ENCODE measurements at places on chromosomes 6 and 20.

DNA sequence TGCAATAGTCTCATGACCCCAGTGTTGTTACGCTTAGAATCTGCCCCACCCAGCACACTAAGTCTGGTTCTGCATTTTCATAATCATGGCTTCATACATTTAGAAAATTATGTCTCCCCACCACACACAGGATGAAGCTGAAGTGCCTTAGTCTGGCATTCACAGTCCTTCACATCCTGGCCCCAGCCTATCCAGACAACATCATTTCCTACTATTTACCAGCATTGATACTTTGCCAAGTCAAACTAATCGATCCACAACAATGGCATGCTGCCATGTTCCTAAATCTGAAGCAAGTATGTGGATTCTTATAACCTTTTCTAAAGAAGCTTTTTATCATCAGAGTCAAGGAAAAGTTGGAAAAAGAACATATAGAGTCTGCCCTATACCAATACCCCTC is 132.4 kb upstream of the FBXL4 start:
- DNase-seq: no peak

GRCh38 chr20:52035977-52036376 is 155.6 kb downstream of the ZFP64 start:
- no peak for DNase-seq

GRCh38 chr6:49342410-49342809 is 120.6 kb downstream of the MMUT start:
- no peak for DNase-seq

GRCh38 chr6:75118925-75119515 is 86.8 kb downstream of the COL12A1 start:
- no peak for DNase-seq

DNA sequence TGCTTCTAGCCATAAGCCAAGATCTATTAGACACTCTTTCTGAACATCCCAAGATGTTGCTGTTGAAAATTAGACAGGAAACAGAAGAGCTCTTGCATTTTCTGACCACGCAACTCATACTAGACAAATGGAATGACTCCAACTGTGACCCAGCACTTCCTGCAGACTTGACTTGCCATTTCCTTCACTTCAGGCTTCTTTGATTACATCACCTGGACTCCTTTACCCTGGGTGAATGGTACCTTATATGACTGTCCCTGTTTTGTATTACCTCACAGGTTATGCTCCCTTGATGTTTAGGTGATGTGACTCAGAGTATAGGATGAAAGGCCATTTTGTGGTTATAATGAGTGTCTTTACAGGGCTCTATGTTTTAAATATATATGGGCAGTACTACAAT is 236.1 kb downstream of the BMP2 start:
- no peak for DNase-seq

DNA sequence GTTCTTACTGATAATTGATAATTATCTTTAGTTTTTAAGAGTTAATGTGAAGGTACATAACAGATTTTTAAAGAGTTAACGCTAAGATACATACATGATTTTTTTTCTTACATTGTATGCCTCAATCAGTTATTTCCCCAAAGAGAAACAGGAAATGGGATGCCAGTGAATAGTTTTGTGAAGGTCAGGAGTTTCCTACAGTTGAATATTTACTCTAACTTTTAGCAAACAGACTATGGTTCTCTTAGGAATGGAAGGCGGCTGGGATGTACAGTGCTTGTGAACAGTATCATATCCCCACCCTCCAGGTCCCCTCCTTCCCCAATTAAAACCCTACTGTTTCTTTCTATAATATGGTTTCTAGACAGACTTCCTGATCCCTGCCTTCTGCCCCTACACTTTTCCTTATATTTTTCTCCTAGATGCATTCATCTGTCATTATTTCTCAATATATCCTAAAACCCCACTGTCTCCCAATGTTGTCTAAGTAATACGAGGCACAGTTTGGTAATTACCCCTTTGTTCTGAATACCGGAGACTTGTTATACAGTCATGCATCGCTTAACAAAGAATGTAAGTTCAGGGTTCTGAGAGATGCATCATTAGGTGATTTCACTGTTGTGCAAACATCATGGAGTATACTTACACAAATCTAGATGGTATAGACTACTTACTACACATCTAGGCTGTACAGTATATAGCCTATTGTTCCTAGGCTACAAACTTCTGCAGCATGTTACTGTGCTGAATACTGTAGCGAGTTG is 29.2 kb downstream of the SLC35A1 start:
- DNase-seq: no peak

DNA sequence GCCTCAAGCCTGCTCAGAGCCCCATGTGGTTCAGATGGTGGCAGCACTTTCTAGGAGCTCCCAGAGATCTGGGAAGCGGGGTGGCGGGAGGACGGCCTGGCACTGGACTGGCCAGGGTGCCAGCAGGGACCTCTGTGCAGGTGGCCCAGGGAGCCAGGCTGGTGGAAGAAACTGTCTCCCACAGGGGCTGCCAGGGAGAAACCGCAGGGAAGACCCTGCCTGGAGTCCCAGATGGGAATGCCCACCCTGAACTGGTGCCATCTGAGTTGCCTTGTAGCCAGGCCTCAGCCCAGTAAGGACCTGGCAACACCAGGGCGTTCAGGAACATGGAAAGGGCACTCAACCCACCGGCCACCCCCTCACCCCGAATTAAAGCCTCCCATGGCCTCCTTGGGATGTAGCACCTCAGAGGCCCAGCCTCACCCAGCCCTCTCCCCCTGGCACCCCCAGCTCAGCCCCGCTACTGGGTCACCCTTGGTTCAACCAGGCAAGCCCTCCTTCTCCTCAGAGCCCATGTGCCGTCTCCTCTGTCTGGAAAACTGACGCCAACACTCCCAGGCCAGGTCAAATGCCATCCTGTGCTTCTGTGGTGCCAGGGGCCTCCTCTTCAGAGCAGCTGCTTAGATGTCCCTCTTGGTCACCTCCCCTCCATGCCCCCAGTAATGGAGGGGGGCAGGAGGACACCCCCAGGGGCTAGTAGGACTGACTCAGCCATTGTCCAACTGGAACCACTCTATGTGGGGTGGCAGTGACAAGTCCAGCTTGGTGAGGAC is 5.9 kb upstream of the C20orf144 start:
- DNase-seq: no peak

GRCh38 chr6:108707328-108707976 is 140.8 kb upstream of the ARMC2 start:
- no peak for DNase-seq

DNA sequence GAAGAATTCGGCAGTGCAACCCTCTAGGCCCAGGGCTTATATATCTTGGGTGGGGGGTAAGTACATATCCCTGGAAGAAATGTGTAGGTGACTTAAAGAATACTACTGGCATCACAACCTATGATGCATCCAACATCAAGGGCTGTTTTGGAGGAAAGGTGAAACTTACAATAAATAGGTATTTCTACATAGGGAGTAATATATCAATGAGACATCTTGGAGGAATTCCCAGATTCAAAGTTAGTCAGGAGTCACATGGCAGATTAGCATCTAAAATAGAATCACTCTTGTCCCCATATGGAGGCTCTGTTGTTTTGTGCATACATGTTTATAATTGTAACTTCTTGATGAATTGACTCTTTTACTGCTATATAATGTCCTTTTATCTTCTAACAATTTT is 375.5 kb downstream of the PAX1 start:
- DNase-seq: no peak

- no peak for DNase-seq
Measured at GRCh38 chr6:93927731-93928130, 508.4 kb upstream of the EPHA7 start.

DNA sequence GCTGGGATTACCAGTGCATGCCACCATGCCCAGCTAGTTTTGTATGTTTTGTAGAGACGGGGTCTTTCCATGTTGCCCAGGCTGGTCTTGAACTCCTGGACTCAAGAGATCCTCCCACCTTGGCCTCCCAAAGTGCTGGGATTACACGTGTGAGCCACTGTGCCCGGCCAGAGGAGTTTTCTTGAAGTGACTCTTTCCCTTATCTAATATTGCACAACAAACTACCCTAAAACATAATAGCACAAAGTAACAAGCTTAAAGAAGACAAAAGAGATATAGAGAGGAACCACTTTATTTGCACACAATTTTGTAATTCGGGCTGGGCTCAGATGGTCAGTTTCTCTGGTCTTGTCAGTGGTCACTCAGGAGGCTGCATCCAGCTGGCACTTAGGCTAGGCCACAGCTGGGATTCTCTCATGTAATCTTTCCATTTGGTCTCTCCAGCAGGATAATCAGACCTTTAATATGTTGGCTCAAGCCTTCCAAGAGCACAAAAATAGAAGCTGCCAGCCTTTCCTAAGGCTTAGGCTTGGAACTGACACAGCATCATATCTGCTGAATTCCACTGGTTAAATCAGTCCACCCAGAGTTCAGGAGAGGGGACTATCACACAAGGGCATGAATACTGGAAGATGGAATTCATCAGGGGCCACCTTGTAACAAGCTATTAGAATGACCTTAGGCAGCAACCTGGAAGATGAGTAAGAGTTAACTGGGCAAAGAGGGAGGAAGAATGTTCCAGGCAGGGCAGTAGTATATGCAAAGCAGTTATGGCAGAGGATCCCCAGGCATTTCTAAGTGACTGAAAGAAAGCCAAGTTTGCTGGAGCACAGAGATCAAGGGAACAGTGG is 56.7 kb upstream of the PNRC1 start:
- DNase-seq: no peak

All from stimulated activated CD8-positive, alpha-beta memory T cell treated with anti-CD3 and anti-CD28 coated beads, Interleukin-15, amount 100 ng/mL, for 48 hours (primary cell).